Stimulated activated CD8-positive, alpha-beta memory T cell treated with anti-CD3 and anti-CD28 coated beads, Interleukin-12 subunit alpha, Interleukin-12 subunit beta, amount 100 ng/mL, for 1 hour (primary cell): ENCODE measurements at places on chromosomes 4 and X.

- DNase-seq, result no peak
These were observed 588.0 kb downstream of the CCSER1 start for GRCh38 chr4:90715242-90715641.

DNA sequence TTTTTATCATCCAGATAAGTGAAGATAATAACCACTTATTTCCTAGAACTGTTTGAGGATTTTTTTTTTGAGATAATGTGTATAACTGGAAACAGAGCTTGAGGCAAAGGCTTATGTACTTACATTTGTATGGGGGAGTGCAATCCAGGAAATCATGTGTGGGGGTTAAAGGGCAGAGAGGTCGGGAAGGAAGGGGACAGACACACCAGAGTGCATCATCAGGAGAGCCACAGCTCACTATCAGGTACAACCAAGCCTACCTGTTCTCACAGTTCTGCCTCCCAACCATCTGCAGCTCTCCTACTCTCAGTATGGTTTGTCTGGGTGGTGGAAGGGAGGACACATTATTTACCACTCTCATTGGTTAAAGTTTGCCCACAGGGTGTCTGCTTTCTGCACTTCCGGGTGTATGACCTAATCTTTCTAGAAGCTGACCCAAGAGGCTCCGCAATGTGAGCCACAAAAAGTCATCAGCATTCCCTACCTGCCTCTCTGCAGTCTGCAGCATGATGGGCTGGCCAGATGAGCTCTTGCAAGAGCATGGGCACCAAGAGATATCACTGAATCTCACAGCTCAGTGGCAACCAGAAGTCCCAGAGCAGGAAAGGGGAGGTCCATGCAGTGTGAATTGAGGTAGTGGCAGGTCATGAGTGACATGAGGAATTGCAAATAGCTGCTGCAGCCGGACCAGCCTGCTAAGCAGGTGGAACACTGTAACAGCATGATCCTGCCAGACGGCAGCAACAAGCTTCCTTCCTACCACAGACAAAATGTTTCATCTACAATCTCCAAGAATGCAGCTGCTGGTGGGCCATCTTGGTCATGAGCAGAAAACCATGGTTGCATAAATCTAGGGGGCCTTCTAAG, 36.9 kb upstream of the SPRY1 start:
- no peak for DNase-seq

- DNase-seq, result no peak
These were observed 208.8 kb downstream of the OR13H1 start for GRCh38 chrX:131752493-131753198.

- no peak for DNase-seq
These were observed 33.0 kb upstream of the SMIM10 start for GRCh38 chrX:134957836-134958235.

GRCh38 chrX:112931900-112932299, 91.3 kb upstream of the AMOT start:
- DNase-seq, result no peak

DNA sequence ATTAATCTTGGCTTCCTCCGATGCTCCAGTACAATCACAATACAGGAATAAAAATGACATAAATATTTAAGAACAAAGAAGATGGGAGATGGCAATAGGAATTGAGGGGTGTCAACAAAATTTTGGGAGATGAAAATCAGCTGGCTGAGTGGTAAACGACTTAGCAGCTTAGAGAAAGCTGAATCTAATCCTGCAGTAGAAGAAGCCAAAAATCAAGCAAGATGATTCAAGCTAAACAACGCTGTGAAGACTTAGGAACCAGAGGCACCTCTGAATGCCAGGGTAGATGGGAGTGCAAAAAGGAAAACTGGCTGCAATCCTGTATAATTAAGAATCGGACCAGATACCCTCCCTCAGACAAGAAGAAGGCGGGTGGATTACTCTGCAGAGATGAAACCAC, 215.2 kb downstream of the MGST2 start:
- no peak for DNase-seq

- no peak for DNase-seq
These were observed 61.2 kb downstream of the TSC22D3 start for GRCh38 chrX:107714206-107714891.
